ENCODE measurements at places on chromosomes 1 and 21.

- DNase-seq = peak; percentile 76
- no peaks in the 10 kb centered on the region for H3K36me3 ChIP-seq
Observed at GRCh38 chr1:84122780-84123382, 21.2 kb upstream of the PRKACB start.

- no peaks in the 10 kb centered on the region for H3K27me3 ChIP-seq
- no peak overlapping the region for H3K4me3 ChIP-seq
- H3K4me1 ChIP-seq = no peaks in the 10 kb centered on the region
- no peaks in the 10 kb centered on the region for H3K36me3 ChIP-seq
- no peak for DNase-seq
Observed at GRCh38 chr1:162633081-162633762, 958 bp downstream of the DDR2 start.

GRCh38 chr1:116735246-116735645, 19.0 kb upstream of the CD2 start:
- H3K27ac ChIP-seq = no peak overlapping the region
- DNase-seq = no peak
- peaks cover 31% of the 10 kb centered on the region for H3K4me1 ChIP-seq
- no peaks in the 10 kb centered on the region for H3K36me3 ChIP-seq
- H3K4me3 ChIP-seq = no peak overlapping the region

DNA sequence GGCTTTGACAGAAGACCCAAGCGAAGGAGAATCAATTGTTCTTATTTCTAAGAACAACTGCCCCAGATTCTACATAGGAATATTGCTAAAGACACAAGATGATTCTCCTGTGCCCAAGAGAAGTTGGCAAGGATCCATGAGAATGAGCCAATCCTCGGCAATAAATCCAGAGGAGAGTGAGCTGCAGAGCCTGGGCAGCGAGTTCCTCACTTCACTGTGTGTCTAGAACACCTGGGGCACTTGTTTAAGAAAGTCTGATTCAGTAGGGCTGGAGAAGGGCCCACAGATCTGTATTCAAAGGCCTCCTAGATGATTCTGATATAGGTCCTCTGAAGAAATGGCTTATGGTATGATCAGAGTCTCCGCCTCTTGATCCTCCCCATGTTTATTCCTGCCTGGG, 31.8 kb downstream of the GADD45A start:
- H3K27me3 ChIP-seq = no peaks in the 10 kb centered on the region
- H3K4me3 ChIP-seq = no peak overlapping the region
- no peak overlapping the region for H3K27ac ChIP-seq
- H3K36me3 ChIP-seq = no peaks in the 10 kb centered on the region

DNA sequence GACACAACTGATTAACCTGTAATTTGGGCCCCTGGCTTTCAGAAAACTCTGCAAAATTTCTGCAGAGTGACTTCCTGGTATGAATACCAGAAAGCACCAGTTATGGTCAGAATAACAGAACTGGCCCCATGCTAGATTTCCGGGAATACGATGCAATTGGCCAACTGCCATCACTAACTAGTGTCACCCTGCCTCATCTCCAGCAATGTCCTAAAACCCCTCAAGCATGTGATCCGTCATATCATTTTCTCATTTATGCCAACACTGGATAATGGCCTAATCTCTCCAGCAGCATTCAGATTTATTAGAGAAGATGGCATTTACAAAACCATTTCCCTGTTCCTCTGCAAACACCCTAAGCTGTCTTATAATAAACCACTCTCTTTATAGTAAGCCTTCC, 15.4 kb downstream of the KAZN start:
- no peaks in the 10 kb centered on the region for H3K4me1 ChIP-seq
- H3K4me3 ChIP-seq = no peak overlapping the region
- H3K36me3 ChIP-seq = no peaks in the 10 kb centered on the region
- H3K27me3 ChIP-seq = no peaks in the 10 kb centered on the region
- DNase-seq = no peak

All from natural killer cell (primary cell).